Natural killer cell treated with Interleukin-12 subunit alpha and Interleukin-12 subunit beta and Interleukin-15 and Interleukin-18, amount 100 ng/mL, for 72 hours (primary cell): ENCODE measurements at places on chromosomes 12 and 14.
A peak's percentile ranks its signal among the peaks of the same experiment; 100 is the strongest.

DNA sequence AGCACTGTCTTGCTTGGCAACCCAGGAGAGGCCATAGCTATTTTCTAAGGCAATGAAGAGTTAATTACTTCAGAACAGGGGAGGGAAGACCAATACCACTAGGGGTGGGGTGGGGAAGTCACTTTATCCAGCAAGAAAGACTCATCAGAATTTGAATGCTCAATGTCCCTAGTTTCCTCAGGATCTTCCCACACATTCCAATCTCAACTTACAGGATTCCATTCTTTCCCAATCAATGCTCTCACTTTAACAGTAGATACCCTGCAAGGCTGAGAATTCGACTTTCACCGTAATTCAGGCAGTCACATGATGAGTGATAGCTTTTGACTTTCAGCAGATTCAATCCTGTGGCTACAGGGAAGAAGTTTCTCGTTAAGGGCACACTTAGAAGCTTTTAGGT lies 526.6 kb upstream of the SEL1L start:
- peaks cover 12% of the 10 kb centered on the region for H3K36me3 ChIP-seq
- H3K27me3 ChIP-seq: no peaks in the 10 kb centered on the region
- DNase-seq: no peak
- no peak overlapping the region for H3K4me3 ChIP-seq

DNA sequence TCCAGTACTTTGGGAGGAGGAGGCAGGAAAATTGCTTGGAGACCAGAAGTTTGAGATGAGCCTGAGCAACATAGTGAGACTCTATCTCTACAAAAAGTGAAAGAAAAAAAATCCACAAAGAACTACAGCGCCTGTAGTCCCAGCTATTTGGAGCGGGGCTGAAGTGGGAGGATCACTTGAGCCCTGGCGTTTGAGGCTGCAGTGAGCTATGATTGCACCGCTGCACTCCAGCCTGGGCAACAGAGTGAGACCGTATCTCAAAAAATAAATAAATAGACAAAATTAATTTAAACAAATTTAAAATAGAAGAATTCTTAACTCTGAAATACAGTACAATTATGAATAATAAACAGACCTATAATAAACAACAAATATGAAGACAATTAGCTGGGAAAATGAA lies 40.9 kb downstream of the ATL1 start:
- H3K4me3 ChIP-seq: no peak overlapping the region
- no peaks in the 10 kb centered on the region for H3K4me1 ChIP-seq
- H3K36me3 ChIP-seq: no peaks in the 10 kb centered on the region
- H3K27ac ChIP-seq: no peak overlapping the region
- no peaks in the 10 kb centered on the region for H3K27me3 ChIP-seq

DNA sequence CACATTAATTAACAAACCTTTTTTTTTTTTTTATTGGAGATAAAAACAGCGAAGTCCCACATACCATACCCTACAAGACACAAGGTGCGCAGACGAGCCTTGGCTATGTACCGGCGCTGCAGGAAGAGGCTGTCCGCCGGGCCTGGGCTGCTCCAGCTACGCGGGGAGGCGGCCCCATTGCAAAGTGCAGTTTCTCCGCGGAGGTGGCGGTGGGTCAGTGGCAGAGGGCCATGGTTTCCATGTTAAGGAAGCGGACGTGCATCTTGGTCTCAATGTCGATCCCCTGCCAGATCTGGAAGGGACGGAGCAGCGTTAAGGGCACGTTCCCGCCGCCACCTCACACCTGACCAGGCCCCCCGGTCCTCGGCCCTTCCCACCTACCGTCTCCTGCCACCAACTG lies 60.3 kb downstream of the TESC start:
- H3K36me3 ChIP-seq: no peaks in the 10 kb centered on the region
- no peaks in the 10 kb centered on the region for H3K27me3 ChIP-seq
- no peak for DNase-seq
- H3K4me1 ChIP-seq: peaks cover 4% of the 10 kb centered on the region
- H3K27ac ChIP-seq: no peak overlapping the region
- H3K4me3 ChIP-seq: no peak overlapping the region

DNA sequence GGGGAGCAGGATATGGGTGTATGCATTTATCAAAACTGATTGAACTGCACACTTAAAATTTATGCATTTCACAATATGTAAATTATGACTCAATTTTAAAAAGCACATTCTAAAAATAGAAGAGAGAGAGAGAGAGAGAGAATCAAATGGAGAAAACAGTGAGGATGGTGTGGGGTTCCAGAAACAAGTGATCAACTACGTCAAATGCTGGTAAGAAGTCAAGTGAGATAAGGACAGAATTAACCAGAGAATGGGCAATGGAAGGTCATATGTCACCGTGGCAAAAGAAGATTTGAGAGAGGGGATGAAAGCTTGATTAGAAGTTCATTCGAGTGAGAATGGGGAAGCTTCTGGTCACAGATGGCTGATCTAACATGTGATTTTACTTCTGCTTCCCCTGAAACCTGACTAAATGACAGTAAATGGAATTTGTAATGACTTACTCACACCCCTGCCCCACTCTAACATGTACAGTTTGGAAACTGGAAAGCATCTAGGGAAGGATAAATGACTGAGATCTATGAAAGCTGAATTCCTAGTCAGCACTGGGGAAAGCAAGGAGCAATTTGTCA lies 276.5 kb upstream of the AMIGO2 start:
- H3K4me3 ChIP-seq: peak overlapping the region; percentile 71
- peak overlapping the region; percentile 95 for H3K27ac ChIP-seq
- peaks cover 54% of the 10 kb centered on the region for H3K4me1 ChIP-seq

GRCh38 chr12:132529906-132530305 lies 40.0 kb downstream of the FBRSL1 start:
- no peak for DNase-seq
- H3K27me3 ChIP-seq: no peaks in the 10 kb centered on the region
- H3K36me3 ChIP-seq: no peaks in the 10 kb centered on the region
- H3K27ac ChIP-seq: no peak overlapping the region
- H3K4me3 ChIP-seq: no peak overlapping the region
- peaks cover 5% of the 10 kb centered on the region for H3K4me1 ChIP-seq

- no peak overlapping the region for H3K4me3 ChIP-seq
- H3K27ac ChIP-seq: no peak overlapping the region
- no peaks in the 10 kb centered on the region for H3K36me3 ChIP-seq
- no peak for DNase-seq
Observed at GRCh38 chr14:100325958-100326357, 2.8 kb downstream of the SLC25A47 start.

DNA sequence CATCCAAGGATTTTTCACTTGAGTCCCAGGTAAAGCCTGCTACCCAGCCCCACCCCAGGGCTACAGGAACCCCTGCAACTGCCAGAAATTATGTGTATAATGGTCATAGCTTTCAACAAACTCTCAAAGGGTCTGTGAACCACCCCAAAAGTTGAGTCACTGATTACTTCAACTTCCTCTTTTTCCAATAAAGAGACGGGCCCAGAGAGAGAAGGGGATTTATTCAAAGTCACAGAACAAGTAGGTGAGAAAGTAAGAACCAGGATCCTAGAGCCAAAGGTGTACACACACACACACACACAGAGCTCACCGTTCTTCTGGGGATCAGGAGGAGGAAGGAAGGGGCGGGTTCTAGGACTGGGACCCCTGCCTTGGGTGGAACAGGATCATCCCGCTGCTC lies 4.8 kb upstream of the ITPK1 start:
- H3K27me3 ChIP-seq: no peaks in the 10 kb centered on the region
- no peaks in the 10 kb centered on the region for H3K36me3 ChIP-seq
- no peak overlapping the region for H3K4me3 ChIP-seq
